ENCODE measurements at places on chromosomes 13 and 19.

- DNase-seq: no peak
Measured at GRCh38 chr13:29284726-29285125, 310.8 kb downstream of the SLC7A1 start.

- no peak for DNase-seq
Measured at GRCh38 chr19:2201473-2202148, 34.5 kb downstream of the PLEKHJ1 start.

DNA sequence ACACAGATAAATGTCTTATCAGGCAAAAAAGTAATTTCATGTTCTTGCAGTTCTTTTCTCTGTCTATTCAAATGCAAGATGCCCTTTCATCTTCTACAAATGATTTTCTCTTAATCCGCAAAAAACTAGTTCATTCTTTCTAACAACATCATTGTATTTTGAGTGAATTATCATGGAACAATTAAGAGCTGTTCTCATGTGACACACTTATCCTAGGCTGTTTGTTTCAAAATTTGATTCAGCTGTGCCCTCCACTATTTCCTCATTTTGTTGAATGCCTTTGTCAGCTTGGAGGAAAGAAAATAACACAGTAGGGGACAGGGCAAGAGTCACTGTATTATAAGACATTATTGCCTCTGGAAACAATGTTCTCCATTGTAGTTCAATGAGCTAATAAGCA lies 396.9 kb downstream of the KCTD12 start:
- DNase-seq: no peak

GRCh38 chr19:33291623-33292534 lies 10.5 kb downstream of the CEBPA start:
- no peak for DNase-seq

- DNase-seq: peak; percentile 77
Measured at GRCh38 chr19:2488942-2489731, 13.2 kb downstream of the GADD45B start.

- DNase-seq: no peak
Measured at GRCh38 chr13:27398360-27398759, 26.1 kb upstream of the GTF3A start.

- DNase-seq: no peak
Measured at GRCh38 chr13:110815471-110816204, 99.2 kb downstream of the ANKRD10 start.

DNA sequence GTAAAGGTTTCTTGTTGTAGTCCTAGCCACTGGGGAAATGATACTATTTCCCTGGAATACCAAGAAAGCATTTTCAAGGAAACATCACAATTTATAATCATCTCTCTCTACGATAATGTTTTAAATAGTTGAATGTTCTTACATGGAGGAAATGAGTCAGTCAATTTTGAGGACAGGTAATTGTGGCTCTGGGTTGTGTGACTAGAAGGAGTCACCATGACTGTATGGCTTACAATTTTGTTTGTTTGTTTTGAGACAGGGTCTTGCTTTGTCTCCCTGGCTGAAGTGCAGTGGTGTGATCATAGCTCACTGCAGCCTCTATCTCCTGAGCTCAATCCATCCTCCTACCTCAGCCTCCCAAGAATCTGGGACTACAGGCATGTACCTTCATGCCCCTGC lies 47.4 kb downstream of the COG3 start:
- DNase-seq: no peak

- no peak for DNase-seq
Measured at GRCh38 chr19:43606569-43607229, 5.2 kb upstream of the SRRM5 start.

GRCh38 chr19:50548191-50549058 lies 19.8 kb downstream of the LRRC4B start:
- DNase-seq: no peak

- DNase-seq: peak; percentile 76
Measured at GRCh38 chr13:79723519-79724024, 242.6 kb downstream of the NDFIP2 start.

- no peak for DNase-seq
Measured at GRCh38 chr19:16814526-16815100, 14.6 kb upstream of the SIN3B start.

GRCh38 chr19:46499692-46500091 lies 4.0 kb upstream of the PNMA8B start:
- DNase-seq: no peak

GRCh38 chr13:66703597-66703996 lies 526.5 kb downstream of the PCDH9 start:
- no peak for DNase-seq

GRCh38 chr19:30426864-30427263 lies 54.7 kb downstream of the ZNF536 start:
- DNase-seq: no peak

GRCh38 chr19:7226739-7227138 lies 67.5 kb downstream of the INSR start:
- DNase-seq: no peak

DNA sequence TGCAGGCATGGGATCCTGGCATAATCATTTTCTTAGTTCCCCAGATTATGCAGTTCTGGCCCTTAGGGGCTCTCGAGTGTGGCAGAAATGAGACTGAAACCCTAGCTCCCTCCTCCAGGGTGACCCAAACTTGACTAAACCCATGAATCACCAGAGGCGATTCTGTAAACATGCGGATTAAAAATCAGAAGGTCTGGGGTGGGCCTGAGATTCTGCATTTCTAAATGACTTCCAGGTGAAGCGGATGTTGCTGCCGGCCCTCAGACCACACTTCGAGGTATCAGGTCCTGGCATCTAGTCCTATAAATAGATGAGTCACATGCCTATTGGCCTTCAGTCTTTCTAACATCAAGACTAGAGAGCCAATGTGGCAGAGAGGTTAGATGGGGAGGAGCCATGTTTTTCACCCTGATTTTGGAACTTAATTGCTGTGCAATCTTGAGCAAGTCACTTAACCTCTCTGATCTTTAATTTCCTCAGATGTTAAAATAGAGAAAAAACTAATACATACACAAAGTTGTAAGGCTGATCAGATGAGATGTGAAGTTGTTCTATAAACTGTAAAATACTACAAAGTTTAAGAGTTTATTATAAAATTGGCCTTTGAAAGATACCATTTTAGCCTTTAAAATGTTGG lies 431.2 kb downstream of the FOXO1 start:
- DNase-seq: no peak

- DNase-seq: no peak
Measured at GRCh38 chr19:48591021-48591420, 15.5 kb upstream of the SPACA4 start.

GRCh38 chr13:75357576-75358289 lies 124.2 kb downstream of the TBC1D4 start:
- DNase-seq: no peak

DNA sequence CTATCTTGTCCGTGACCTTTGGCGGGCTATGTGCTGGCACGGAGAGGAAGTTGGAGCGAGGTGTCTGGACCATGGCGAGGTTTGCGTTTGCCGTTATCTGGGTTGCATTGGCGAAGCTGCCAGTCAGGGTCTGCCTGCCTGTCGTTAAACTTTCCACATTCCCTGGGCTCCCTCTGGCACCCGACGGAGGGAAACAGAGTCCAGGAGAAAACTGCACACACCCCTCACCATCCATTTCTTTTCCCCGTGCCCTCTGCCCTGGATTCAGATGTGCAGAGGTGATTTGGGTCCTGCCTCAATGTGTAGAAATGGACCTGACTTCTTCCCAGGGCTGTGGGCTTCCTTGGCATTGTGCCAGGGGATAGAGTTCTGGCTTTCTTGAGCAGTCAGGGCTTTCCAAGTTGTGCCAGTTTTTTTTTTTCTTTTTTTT lies 142.4 kb downstream of the URI1 start:
- DNase-seq: no peak

DNA sequence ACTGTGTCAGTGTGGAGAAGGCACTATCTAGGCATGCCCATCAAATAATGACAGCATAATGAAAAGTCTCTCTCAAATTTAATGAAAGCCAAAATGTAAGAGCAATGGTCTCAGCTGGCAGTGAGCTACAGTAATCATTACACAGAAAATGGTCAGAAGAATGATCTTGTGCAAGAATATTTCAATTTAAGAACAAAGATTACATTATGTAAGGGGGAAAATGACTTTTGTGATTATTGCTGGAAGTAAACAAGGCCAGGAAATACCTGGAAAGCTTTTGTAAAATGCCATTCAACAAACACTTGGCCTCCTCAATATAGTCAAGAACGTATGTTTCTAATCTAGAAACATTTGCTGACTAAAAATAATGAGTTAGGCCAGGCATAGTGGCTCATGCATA lies 89.1 kb downstream of the CAB39L start:
- DNase-seq: no peak

DNA sequence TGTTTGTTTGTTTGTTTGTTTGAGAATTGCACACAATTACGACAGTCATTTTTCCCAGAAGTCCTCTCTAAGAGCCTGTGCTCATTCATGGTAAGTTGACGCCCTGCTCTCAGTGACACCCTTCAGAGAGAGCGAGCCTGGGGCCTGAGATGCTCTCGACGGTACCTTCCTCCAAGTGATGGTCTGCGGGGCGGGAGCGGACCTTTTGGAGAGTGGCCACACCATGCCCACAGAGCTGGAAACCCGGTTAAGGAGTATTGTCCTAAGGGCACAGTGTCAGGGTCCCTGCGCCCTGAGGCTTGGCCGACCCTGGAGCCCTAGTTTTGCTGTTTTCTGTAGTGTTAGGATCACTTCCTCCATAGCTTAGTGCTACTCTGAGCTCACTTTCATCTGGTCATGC lies 3.6 kb downstream of the POP4 start:
- no peak for DNase-seq

DNA sequence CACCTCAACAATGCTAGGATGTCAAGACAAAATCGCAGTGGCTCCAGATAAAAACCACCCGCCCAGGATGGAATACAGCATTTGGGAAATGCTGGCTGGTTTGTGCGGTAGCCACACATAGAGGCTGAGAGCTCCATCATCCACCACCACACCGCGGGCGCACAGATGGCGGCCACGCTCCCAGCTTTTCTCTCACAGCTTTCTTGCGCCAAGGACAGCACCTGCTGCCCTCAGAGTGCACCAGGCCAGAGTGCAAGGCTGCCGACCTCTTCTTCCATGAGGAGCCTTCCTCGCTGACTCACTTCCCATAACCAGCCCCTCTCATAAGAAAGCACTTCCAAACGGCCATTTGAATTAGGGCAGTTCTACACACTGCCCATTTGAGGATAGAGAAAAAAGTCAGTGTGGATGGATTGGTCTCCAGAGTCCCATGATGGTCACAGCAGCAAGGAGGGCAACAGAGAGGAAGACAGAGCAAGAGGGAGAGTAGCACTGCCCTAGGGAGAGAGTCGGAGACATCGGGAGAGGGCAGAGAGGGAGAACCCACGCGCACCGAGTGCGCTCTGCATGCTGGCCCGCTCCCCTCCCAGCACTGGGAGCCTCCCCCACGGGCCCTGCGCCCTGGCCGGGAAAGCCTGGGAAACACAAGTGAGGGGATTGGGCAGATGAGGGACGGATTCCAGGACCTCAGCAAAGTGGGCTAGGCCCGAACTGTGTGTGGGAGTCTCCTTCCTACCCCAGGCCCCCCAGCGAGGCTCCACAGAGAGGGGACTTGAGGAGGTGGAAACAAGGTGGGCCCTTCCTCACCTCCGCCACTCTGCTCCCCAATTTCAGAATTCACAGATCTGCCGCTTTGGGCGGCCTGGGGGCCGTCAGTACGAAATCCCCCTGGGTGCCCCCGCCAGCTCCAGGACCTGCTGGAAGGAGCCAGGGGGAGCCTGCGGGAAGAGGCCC lies 156.9 kb downstream of the USP12 start:
- DNase-seq: no peak

DNA sequence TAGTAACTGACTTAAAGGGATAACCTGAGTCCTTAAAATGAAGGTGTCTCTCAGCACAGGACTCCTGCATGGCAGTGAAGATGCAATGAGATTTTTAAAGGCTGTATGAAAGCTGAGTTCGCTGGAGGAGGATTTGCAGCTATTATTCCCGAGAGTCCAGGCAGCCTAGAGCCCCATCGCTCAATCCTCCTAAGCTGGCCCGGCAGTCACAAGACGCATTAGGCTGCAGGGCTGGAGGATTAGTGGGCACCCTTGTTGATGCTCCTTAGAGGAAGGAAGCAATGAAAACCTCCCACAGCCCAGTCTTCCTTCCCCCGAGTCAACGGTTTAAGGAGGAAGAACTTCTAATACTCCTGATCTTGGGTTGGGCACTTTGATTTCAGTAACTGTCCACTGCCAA lies 239.5 kb downstream of the EFNB2 start:
- no peak for DNase-seq

GRCh38 chr19:45413497-45413896 lies 7.1 kb downstream of the POLR1G start:
- DNase-seq: no peak

- peak; percentile 47 for DNase-seq
Measured at GRCh38 chr13:114151031-114151430, 18.6 kb upstream of the RASA3 start.

DNA sequence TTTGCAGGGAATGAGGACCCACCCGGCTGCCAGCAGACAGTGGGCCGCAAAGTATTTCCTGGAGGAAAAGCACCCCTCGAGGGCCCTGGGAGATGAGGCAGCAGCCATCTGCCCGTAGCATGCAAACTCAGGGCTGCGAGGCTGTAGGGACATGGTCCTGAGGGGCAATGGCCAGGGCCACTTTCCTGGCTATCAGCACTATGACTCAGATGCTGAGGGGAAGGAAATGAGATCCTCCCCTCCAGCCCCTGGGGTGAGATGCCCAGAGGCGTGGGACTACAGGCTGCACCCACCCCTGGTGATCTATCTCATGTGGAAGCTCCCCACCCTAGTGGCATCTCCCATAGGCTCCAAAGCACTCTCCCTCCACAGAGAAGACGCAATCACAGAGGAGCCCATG lies 80.1 kb downstream of the SLC7A1 start:
- DNase-seq: no peak

GRCh38 chr13:34408640-34409039 lies 533.4 kb upstream of the NBEA start:
- no peak for DNase-seq

- peak; percentile 46 for DNase-seq
Measured at GRCh38 chr19:52941941-52942385, 18.7 kb upstream of the ZNF888 start.

GRCh38 chr13:44259045-44260027 lies 114.3 kb upstream of the SERP2 start:
- no peak for DNase-seq

DNA sequence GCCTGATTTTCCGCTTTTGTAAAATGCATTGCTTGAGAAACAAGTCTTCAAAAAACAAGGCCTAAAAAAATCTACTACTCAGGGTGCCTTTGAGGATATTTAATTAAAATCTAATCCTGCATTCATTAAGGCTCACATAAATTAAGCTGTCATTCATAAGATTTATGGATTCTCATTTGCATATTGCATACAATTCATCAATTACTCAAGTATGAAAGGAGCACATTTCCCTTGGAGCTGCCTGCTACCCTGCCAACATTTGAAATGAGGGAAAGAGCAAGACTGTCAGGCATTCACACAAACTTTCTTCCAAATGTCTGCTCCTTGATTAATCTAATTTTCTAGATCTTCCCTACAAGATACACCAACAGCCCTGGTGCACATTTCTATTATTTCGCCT lies 140.0 kb downstream of the DACH1 start:
- no peak for DNase-seq

All from left hindlimb (tissue), 1 donor.